ENCODE measurements at places on chromosomes 4 and X. TPM values are rescaled to one million over a fixed set of nuclear protein-coding genes. Genes with fewer than 3 reads are reported as not detected.

ZNF280C gene
- total RNA-seq, result 5.8 TPM

KLKB1 gene
- total RNA-seq, result 0.17 TPM

TMPRSS11D gene
- not detected for total RNA-seq

UTP3 gene
- 19.7 TPM for total RNA-seq

ITGB1BP2 gene
- total RNA-seq, result 1.4 TPM

UGDH gene
- 170 TPM for total RNA-seq

PCYT1B gene
- total RNA-seq, result 0.46 TPM

FGFR3 gene
- total RNA-seq, result 2.1 TPM

FGF16 gene
- not detected for total RNA-seq

TKTL2 gene
- total RNA-seq, result not detected

PF4V1 gene
- total RNA-seq, result not detected

TLR7 gene
- not detected for total RNA-seq

ATP1B4 gene
- not detected for total RNA-seq

EPHA5 gene
- 14.2 TPM for total RNA-seq

GPAT3 gene
- 65.1 TPM for total RNA-seq

LIMCH1 gene
- total RNA-seq, result 24.5 TPM

MAGIX gene
- 2.3 TPM for total RNA-seq

RASGEF1B gene
- 1.1 TPM for total RNA-seq

PAGE2 gene
- total RNA-seq, result not detected

CHM gene
- 18.9 TPM for total RNA-seq

PDS5A gene
- total RNA-seq, result 37.0 TPM

C4orf54 gene
- total RNA-seq, result not detected

PHEX gene
- 0.85 TPM for total RNA-seq

CT45A1 gene
- total RNA-seq, result not detected

Data from H4 (cell line).